Inflammatory macrophage treated with lipopolysaccharide for 1 hour (primary cell): ENCODE measurements at places on chromosomes 2 and 18.
A peak's percentile ranks its signal among the peaks of the same experiment; 100 is the strongest.

- no peak for DNase-seq
These were observed 7.4 kb upstream of the GPR75 start for GRCh38 chr2:53867169-53867568.

DNA sequence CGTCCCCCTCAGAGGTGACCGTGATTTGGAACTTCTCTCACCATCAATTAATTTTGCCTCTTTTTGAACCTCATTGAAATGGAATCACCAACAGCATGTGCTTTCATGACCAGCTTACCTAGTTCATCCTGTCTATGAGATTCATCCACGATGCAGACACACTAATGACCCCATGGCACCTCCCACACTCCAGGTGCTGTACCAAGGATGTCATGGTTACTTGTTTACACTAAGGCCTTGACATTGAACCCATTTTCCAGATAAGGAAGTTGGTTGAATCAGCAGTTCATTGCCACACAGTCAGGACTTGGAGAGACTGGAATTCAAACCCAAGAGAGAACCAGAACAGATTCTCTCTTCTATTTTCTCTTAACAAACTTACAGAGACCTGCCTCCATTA lies 139.0 kb downstream of the ZFP36L2 start:
- no peak for DNase-seq

- no peak for DNase-seq
These were observed 172.4 kb downstream of the DDX1 start for GRCh38 chr2:15763822-15764682.

GRCh38 chr18:64993695-64994094 lies 757.1 kb upstream of the CDH7 start:
- no peak for DNase-seq

DNA sequence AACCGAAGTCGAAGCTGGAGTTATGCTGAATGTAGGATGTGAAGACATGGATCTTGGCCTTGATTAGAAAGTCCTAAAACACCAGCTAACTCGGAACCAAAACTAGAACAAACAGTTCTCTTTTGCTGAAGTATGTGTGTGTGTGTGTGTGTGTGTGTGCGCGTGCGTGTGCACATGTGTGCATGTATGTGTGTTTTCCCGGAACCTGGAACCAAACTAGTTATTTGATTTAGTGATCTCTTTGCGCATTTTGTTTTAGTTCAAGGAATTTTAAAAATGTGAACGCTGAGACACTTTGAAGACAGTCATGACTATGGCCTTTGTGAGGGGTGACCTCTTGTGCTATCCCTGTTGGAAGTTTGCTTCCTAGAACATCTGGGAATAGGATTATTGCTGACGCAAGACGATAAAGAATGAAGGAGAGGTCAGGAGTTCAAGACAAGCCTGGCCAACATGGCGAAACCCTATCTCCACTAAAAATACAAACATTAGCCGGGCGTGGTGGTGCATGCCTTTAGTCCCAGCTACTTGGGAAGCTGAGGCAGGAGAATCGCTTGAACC lies 23.8 kb downstream of the FHL2 start:
- no peak for DNase-seq

- DNase-seq: no peak
These were observed 1162.0 kb upstream of the SLC39A10 start for GRCh38 chr2:194495046-194495445.

GRCh38 chr2:229153951-229154350 lies 117.1 kb downstream of the PID1 start:
- DNase-seq: no peak

DNA sequence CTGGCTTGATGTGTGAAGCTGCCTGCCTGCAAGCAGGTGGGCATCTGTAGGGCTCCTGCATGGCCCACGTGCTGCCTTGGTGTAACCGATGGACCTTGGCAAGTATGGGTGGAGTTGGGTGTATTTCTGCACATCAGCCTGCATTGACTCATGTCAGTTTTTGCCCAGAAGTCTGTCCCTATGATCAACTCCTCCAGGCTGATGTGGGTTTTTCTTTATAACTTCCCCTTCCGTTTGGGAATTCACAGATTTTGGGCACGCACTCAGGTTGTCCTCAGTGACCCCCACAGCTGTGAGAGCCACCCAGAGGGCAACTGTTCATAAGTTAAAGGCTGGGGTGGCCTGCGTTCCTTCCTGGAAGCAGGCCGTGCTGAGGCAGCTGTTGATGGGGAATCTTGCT lies 123.3 kb downstream of the NCK2 start:
- peak; percentile 97 for DNase-seq

DNA sequence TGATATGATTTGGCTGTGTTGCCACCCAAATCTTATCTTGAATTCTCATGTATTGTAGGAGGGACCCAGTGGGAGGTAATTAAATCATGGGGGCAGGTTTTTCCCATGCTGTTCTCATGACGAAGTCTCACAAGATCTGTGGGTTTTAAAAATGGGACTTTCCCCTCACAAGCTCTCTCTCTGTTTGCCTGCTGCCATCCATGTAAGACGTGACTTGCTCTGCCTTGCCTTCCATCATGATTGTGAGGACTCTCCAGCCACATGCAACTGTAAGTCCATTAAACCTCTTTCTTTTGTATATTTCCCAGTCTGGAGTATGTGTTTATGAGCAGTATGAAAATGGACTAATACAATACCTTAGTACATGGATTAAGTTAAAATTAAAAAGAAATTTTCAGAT lies 1094.7 kb upstream of the SLC39A10 start:
- DNase-seq: no peak

DNA sequence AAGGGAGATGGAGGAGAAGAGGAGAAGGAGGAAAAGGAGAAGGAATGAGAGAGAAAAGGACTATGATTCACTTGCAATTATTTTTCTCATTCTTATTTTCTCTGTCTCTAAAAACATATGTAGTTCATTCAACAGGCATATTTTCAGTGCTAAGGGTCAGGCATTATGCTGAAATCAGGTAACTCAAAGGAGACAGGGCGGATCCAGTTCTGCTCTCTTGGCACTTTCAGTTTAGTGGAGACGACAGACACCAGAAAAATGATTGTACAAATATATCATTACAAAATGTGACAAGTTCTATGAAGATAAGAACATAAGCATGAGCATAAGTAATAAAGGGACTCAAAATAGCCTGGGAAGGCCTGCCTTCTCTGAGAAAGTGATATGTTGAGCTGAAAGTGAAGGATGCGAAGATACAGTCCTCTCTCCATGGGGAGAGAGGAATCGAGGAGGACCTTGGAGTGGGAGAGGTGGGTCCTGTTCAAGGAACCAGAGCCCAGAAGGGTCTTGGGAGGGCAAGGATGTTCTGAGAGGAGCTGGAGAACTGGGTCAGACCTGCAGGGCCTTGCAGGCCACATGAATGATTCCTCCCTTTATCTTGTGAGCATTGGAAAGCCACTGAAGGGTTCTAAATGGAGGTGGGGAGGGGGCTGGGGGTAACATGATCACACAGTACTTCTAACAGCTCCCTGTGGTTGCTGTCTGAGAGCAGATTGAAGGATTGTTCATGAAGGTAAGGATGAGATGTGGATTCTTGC lies 58.6 kb upstream of the TMEM17 start:
- no peak for DNase-seq

GRCh38 chr18:45926085-45926484 lies 41.0 kb downstream of the EPG5 start:
- no peak for DNase-seq

GRCh38 chr2:25570161-25570845 lies 103.1 kb downstream of the DTNB start:
- DNase-seq: no peak

GRCh38 chr2:30149513-30149912 lies 2.7 kb downstream of the YPEL5 start:
- no peak for DNase-seq

GRCh38 chr2:222270396-222270795 lies 28.4 kb downstream of the PAX3 start:
- DNase-seq: no peak

DNA sequence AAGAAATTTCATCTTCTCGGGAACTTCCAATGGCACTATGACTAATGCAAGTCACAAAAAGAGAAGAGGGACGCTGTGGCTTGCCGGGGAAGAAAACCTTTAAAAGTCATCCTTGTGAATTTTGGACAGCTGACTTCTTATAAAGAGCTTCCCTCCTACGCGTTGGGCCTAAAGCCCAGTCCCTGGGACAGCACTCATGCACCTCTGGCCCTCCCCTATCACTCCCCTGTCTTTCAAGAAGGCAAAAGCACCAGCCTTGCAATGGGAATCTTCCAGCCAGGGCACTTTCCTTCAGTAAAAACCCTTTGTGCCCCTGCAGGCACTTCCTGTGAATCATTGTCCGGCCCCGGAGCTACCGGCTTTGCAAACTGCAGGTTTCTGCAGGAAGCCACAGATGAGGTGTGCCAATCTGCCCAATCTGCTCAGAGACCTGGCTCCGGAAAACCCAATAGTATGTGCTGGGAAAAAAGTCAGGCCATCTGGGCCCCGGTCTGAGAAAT lies 7.1 kb downstream of the MREG start:
- peak; percentile 97 for DNase-seq

DNA sequence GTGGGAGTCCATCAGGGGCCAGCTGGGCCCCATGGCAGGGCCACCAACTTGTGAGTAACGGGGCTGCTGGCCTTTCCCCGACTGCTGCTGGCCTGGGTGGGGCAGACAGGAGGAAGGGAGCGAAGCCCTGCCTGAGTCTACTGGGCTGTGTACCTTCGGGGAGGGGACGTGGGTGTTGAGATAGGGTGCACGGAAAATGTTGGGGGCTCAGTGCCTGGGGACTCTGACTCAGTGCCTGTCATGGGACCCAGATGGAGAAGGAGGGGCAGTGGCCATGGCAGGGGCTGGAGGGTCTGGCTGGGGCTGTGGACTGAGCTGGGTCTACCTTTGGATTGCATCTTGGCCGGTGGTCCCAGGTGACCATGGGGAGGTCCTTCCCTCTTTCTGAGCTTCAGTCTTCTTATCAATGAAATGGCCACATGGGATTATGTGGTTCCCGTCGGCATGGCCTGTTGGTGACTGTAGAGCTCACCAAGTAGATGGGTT lies 4.0 kb downstream of the SLC4A3 start:
- no peak for DNase-seq

- DNase-seq: no peak
These were observed 171.9 kb upstream of the FHL2 start for GRCh38 chr2:105570757-105571156.

DNA sequence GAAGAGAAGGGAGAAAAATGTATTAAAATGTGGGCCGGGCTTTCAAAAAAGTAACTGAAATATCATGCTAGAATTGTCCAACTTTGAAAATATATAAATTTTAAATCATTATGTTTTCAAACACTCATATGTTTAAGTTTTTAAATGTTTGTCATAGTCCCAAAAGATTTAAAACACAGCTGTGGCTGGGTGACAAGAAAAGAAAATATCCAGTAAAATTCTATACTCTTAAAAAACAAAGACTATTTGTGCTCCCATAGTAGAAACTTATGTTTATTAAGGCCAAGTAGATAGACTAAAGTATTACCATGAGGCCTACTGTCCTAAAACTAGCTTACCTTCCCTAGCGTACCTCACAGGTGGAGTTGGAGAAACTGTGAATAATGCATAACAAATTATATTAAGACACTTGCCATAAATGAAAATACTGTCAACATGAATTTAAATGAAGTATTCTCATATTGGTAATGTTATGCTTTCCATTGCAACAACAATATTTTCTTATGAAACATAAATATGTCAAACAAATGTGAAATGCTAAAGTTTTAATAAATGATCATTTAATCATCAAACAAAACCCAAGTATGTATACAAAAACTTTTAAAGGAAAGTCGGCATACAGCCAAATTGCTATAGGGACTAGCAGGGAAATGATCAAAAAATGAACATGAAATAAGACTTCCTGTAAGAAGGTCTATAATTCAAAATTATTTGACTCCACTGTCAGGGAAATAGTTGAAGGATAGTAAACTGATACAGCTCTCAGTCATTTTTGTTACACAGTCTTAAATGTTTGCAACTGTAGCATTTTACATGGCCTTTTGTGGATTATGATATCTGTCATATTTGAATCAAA lies 13.4 kb downstream of the MEIS1 start:
- no peak for DNase-seq

DNA sequence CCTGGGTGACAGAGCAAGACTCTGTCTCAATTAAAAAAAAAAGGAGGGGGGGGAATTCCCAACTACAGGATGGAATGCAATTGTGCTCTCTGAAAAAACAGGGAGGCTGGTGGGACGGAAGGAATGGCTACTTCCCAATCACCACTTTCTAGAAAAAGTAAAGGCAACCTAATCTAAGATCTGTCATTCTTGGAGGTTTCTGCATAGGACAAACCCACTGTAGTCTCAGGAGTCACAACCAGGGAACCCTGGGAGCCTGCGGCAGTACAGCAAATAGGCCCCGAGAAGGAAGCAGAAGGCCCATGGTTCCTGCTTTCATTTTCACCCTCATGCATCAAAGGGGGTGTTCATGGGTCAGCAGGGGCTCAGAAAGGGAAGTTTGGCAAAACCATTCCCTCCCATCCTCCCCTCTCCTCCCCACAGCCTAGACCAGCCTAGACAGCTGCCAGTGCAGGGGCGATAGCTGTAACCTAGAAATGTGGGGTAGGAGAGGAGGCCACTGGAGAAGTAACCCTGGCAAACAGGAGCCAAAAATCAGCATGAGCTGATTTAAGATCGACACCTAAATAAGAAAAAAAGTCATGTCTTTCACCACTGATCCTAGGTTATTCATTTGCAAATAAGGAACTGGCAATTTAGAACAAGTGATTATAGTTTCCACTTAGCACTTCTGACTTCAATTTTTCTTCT lies 48.0 kb downstream of the TRABD2A start:
- peak; percentile 80 for DNase-seq

DNA sequence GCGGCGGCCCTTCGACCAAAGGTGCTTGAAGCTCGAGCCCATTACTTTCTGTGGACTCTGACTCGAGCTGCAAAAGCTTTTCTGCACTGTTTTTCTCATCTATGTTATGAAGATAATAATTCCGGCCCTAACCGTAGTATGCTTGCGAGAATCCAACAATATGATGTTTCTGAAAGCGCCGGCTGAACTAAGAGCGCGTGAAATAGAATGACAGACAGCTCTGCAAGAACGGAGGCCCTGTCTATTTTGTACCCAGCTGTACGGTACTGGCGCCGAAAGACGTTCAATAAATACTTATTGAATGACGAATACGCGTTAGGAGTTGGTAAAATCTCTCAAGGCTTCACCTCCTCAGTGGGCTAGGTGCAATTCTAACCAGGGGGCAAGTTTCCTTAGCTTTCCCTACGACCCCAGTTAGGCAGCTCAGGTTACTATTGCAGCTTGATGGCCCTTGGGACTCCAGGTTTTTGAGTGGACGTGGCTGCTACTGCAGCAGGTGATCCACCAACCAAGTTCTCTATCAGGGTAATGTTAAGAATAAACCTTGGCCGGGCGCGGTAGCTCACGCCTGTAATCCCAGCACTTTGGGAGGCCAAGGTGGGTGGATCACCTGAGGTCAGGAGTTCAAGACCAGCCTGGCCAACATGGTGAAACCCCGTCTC lies 570 bp downstream of the SCRN3 start:
- no peak for DNase-seq

DNA sequence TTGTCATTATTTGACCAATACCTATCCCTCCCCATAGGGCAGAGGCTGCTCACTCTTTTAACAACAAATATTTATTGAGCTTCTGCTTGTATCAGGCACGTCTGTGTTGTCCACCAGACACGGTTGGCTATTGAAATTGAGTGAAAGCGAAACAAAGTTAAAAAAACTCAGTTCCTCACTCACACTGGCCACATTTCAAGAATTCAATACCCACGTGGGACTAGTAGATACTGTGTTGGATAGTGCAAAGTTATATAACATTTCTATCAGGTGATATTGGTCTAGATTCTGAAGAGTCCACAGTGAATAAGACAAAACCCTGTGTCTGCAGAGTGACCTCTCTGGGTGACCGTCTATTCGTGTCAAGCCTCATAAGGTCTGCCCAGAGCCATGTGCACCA lies 43.9 kb upstream of the GALR1 start:
- DNase-seq: no peak
